ENCODE measurements at places on chromosomes 16 and 17.

DNA sequence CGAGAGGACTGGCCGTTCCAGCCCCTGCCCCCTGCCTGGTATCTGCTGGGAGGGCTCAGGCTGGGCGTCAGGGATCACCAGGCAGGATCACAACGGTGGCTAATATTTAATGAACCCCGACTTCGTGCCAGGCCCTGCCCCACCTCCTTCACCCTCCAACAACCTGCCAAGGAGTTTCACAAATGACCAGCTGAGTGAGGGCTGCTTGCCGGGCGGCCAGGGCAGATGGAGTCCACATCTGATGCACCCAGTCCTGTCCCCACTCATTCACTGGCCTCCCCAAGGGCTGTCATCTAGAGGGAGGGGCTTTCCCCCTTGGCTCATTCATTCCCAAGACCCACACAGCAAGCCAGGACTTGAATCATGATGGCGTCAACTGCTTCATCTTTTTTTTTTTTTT, 17.5 kb downstream of the UBALD1 start:
- DNase-seq: no peak

DNA sequence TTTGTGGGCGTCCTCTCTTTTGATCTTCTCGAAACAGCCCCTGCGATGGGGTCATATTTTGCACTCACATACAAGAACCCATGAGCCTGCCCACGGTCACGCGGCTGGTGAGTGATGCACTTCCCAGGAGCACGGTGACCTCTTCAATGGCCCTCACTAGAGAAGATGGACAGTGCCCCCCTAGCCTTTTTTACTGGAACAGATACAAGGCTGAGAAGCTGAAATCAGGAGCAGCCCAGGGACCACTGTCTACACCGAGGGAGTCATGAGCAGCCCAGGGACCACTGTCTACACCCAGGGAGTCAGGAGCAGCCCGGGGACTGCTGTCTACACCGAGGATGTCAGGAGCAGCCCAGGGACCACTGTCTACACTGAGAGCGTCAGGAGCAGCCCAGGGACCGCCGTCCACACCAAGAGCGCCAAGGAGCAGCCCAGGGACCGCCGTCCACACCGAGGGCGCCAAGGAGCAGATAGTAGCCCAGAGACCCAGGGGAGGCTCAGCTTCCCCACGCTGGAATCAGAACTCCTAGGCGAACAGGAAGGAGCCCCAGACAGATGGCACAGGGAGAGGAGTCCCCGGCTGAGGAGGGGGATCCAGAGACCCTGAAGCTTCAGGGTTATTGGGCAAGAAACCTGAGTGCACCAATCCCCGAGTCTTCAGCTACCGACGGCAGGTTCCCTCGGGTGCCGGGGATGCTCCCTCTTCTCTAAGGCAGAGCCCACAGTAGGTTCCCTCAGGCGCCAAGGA, 23.7 kb downstream of the ACSF3 start:
- no peak for DNase-seq

DNA sequence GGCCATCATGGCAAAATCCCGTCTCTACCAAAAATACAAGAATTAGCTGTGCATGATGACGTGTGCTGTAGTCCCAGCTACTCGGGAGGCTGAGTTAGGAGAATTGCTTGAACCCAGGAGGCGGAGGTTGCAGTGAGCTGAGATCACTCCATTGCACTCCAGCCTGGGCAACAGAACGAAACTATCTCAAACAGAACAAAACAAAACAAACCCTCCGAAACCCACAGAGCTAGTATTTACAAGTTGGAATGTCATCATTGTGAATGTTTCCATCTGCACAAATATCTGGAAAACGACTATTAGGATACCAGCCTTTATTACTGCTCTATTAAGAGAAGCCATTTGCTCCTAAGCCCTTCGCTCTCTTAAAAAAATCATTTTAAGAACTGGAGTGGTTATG, 26.0 kb downstream of the SMARCE1 start:
- no peak for DNase-seq

DNA sequence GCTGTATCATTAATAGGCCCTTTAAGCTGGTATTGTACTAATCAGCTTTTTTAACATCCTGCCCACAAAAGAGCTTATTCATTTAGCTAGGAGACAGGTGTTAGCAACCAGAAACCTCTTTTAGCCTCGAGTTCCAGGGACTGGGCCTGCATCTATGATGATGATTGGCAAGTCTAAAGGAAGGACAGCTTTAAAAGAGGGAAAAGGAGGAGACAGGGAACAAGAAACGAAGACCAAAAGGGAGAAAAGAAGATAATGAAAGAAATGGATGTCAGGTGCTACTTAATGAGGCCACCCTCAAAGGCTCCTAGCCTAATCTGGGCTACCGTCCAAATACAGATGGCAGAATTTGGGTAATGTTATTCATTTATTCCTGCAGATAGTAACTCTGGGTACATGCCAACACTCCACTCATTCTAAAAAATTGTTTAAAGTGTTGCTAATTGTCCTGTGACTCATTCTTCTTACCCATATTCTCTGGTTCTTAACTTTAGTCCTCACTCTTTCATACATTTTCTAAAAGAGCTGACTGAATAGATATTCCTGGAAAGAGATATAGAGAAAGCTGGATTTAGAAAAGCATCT, 18.7 kb upstream of the RFFL start:
- DNase-seq: no peak

DNA sequence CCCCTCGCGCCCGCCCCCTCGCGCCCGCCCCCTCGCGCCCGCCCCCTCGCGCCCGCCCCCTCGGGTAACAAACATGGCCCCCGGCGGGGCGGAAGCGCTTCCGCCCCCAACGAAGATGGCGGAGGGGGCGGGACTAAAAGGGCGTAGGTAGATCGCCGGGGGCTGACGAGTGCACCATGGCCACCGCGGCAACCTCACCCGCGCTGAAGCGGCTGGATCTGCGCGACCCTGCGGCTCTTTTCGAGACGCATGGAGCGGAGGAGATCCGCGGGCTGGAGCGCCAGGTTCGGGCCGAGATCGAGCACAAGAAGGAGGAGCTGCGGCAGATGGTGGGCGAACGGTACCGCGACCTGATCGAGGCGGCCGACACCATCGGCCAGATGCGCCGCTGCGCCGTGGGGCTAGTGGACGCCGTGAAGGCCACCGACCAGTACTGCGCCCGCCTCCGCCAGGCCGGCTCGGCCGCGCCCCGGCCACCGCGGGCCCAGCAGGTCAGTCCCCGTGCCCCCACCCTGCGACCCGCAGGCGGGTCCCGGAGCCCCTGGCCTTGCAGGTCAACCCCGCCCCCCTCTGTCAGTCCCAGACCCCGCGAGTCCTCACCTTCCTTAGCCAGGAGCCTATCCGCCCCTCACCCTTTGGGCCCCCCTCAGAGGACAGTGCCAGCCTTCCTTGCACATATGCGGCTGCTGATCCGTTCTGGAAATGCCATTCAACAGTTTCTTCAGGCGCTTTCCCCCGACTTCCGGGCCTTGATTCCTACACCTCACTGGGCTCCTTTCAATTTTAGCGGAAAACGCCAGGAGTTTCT, at the start of gene COG1:
TSS of gene COG1 (plus strand) at position 162 of the 808 bp plus-strand sequence. CDS start at position 177, 15 bp downstream.
- DNase-seq: peak; percentile 77

DNA sequence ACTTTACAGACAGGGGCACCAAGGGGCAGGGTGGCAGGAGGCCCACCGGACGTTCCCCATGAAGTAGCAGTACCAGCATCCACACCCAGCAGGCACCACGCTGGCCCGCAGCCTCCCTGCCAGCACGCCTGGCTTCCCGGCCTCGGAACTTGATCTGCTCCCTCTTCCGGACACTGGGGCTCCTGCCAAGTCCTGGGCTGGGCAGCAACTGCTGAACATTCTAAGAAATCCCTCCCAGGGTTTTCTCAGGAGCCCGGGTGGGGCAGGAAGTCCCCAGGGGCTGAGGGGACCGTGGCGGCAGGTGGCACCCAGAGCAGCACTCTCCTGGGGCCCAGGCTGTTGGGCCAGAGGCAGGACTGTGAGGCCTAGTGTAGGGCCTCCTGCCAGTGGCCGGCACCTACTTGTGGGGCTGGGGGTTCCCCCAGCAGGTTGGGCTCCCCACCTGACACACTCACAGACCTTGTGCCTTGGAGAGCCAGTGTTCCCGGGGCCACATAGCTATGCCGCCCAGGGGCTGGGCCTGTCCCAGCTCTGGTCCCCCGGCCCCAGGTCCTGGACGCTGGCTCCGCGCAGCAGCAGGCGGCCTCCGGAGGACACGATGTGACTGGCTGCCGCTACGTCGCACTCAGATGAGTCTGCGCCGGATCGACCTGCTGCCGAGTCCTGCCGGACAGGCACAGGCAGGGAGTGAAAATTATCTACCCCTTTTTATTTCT, 86.2 kb upstream of the CBX4 start:
- no peak for DNase-seq

DNA sequence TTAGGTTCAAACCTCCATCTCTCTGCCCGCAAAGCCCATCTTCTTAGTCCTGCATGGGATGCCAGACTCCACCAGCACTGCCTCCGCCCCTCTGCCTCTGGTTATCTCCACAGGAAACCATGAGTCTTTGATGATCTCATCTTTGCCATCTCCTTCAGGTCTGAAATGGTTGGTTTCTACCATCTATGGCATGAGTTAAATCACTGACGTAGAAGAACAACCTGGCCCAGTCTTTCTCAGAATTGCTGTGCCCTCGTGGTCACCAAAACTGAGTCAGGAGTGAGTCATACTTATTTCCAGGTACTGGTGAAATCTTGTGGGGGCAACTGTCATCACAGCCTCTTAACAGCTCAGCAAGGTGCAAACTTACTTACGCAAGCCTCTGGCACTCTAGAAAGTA, 468.7 kb upstream of the C16orf82 start:
- peak; percentile 30 for DNase-seq

- no peak for DNase-seq
Observed at GRCh38 chr17:77718669-77718961, 239.9 kb upstream of the TNRC6C start.

DNA sequence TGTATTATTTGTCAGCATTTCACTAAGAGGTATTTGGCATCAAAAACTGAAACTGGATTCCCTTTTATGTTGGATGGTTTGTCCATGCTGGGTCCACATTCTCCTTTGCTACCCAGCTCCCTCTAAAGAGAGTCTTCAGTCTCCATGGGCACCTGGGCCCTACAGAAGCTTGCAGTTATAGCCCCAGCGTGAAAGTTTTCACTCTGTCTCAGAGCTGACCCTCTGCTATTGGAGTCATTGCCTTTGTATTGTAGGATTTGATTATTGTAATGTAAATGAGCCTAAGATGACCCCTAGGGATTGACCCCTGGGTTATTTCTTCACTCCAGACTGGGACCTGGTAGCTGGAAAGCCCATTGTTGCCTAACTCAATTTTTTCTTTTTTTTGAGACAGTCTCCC, 1026.5 kb upstream of the EEF2KMT start:
- no peak for DNase-seq

- DNase-seq: no peak
Observed at GRCh38 chr17:753418-753817, 1.4 kb upstream of the GEMIN4 start.

GRCh38 chr17:6452471-6453266, 8.4 kb downstream of the PIMREG start:
- no peak for DNase-seq

GRCh38 chr17:81890447-81891302, 711 bp downstream of the ALYREF start:
- DNase-seq: no peak

GRCh38 chr17:13176436-13176835, 158.6 kb upstream of the ELAC2 start:
- DNase-seq: no peak

DNA sequence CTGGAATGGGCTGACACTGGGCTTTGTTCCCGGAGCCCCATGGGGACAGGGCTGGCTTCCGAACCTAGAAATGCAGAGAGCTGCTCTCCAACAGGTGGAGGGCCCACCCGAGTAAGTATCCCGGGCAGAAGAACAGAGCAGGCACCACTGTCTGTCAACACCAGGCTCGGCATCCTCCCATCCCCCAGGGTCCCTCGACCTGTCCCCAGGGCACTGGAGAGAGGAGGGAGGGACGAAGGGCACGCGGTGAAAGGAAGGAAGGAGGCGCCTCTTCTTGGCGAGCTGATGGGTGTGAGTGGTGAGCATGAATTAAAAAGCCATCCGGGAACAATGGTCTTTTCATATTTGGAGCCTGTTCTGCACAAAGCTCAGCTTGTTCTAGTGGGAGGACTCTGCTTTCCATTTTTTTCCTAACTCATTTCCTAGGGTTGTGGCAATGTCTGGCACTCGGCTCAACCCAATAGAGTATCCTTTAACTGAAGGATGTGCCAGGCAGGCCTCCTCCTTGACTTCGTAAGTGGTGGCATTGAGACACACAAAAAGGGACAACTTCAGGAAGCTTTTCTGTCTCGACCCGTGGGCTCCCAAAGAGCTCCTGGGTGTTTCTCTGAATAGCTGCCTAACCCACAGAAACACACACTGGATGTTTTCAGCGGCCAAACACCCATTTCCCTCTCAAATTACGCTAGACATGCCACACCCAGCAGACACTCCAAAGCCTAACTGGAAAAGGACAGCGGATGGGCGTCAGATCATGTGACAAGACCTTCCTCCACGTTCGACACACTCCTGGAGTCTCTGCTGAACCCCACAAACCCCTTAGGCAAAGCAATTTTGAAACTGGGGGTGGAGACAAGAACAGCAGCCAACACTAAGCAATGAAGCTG, 47.7 kb downstream of the ZFHX3 start:
- DNase-seq: no peak

DNA sequence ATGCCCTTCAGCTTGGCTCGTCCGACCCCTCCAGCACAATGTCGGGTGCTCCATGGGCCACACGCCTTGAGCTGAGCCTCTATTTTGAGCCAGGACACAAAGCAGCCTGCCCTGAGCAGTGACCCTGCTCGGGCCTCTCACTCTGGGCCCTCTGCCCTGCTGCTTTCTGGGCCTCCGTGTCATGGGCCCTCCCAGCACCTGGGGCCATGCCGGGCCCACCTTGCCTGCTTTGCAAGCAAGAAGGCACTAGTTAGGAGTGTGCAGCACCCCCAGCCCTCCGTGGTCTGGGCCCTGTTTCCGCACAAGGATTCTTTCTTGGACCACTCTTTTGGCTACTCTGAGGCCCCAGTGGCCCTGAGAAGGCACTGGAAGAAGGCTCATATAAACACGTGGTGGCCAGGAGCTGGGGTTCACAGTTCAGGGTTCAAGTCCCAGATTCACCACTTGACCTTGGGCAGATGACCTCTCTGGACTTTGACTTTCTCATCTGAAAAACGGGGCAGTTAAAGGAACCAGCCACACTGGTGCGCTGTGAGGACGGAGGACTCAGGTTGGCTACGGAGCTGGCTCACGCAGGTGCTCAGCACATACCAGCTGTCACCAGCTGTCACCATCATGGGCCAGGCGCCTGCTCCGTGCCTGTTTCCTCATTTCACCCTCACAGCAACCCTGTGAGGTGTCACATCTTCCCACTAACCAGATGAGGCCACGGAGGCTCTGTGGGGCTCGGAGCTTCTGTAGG, 166.0 kb upstream of the GSE1 start:
- no peak for DNase-seq

DNA sequence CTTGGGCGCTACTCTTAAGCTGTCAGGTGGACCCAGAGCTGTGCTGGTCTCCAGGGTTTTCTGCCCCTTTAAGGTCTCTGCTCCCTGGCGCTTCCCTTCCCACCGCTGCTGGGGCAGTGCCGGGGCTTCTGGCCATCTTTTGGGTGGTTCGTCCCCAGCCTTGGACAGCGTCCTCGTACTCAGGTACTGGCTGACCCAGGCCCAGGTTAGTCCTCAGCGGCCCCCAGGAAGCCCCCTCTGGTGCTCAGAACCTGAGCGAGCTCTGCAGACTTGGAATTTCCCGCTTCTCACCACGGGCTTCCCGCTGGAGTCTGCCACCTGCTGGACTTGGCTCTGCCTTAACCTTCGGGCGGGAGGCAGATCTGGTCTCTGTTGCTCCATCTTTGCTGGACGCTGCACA, 94.1 kb upstream of the ZNF750 start:
- DNase-seq: no peak
